ENCODE measurements at places on chromosomes 16 and 17. TPM values are rescaled to one million over a fixed set of nuclear protein-coding genes. Genes with fewer than 3 reads are reported as not detected.

Gene TBX2
- total RNA-seq, result not detected

Gene TEDC2
- total RNA-seq, result 29.1 TPM

Gene SHCBP1
- total RNA-seq, result 18.7 TPM

DNA sequence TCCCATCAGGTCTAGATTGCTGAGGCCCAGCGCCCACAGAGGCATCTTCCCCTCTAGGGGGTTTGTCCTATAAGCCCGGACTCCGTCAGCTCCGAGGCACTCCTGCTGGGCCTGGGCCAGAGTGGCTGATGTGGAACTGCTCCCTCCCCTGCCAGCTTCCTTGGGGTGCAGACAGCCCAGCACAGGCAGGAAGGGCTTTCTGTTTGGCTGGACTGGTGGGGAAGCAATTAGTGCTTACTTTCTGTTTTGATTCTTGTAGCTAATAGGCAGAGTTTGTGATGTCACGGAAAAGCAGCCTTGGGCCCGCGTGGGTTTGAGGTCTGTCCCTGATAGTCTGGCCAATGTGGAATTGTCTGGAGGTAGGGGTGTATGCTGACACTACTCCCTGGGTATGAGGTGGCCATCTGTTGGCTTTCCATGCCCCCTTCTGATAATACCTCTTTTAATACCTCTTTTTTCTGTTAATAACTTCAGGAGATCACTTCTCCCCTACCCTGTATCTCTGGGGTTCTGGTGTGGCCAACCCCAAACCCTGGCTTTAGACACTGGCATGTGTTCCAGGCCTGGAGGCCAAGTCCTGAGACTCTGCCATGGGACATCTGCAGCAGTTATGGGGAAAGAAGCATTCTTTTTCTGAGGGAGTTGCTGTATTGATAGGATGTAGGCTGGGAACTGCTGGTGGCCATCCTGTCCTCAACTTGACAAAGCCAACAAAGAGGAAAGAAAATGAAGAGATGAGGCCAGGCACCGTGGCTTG lies 190.9 kb downstream of the RAB11FIP4 start:
- no peak overlapping the region for H3K27ac ChIP-seq
- H3K27me3 ChIP-seq, result no peaks in the 10 kb centered on the region
- H3K4me3 ChIP-seq, result no peak overlapping the region
- DNase-seq, result no peak

DNA sequence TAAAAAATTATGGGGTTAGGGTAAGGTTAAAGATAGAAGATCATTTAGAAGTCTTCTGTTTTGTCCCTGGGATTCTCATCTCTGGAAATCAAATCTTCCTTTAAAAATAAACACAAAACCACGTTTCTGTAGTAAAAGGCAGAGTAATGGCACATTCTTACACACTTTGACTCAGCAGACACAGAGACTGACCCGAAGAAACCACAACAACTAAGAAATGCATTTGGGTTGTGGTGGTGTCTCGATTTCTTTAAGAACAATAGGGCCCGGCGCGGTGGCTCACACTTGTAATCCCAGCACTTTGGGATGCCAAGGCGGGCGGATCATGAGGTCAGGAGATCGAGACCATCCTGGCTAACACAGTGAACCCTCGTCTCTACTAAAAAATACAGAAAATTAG lies 54.9 kb upstream of the MYH10 start:
- H3K27me3 ChIP-seq, result no peaks in the 10 kb centered on the region
- no peak overlapping the region for H3K4me3 ChIP-seq
- H3K4me1 ChIP-seq, result no peaks in the 10 kb centered on the region
